Prostate gland (tissue), 2 donors: ENCODE measurements at places on chromosomes 6 and 20.

DNA sequence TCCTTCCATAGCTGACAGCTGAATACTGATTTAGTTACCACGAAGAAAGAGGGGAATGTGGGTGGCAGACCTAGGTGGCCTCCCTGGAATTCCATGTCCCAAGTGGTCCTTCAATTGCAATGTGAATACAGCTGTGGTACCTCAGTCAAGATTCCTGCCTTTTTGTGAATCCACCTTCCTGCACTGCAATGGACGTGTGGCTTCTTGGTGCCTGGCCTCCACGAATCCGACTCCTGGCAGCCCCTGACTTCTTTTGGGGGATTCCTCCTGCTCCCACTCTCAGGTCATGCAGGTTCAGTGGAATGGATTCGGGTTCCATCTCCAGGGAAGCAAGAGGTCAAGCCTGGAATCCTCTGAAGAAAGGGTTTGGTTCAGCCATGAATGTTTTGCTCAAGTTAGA lies 117.8 kb downstream of the DACT2 start:
- DNase-seq = no peak

DNA sequence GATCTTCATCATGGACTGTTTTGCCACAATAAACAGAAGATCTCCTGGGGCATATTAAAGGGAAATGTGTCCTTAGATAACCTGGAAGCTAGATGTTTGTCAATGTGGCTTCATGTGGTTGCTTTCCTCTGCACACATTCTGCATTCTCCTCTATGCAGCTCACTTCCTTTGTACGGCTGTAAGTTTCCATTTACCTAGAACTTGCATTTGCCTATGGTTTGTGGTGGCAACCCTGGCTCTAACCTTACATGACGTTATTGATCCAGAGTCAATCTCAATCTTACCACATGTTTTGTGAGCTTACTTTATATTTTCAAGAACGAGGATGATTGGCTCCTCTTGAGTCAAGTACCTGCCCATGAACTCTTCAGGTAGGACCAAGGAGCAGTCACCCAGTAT lies 863.1 kb downstream of the MAFB start:
- DNase-seq = no peak

- DNase-seq = no peak
Measured at GRCh38 chr20:15831201-15831600, 742.0 kb downstream of the KIF16B start.

- peak; percentile 68 for DNase-seq
Measured at GRCh38 chr20:19928328-19929011, 88.7 kb upstream of the NAA20 start.

DNA sequence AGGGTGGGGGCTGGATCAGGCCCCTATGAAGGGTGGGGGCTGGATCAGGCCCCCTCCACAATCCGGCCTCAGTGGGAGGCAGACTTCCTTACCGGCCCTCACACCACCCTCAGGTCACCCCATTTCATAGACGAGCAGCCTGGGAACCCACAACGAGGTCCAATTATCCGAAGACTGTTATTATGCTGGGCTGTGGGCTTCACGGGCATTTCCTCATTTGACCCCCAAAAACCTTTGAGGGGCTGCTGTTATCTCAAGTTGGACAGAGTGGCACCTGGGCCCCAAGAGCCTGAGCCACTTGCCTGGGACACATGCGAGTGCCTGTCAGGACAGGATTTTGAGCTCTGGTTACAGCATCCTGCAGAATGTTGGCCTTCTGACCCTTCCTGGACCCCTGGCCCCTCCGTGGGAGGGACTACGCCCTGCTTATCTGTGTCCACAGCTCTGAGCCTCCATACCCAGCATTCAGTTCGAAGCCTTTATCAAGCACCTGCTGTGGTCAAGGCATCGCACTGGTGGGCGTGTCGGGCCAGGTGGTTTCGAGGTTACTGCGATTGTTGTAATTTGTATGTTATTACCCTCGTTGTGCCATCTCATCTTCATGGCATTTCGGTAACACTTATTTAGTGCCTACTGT lies 34.5 kb upstream of the PCMTD2 start:
- no peak for DNase-seq

- no peak for DNase-seq
Measured at GRCh38 chr6:162602759-162603158, 124.8 kb downstream of the PRKN start.

DNA sequence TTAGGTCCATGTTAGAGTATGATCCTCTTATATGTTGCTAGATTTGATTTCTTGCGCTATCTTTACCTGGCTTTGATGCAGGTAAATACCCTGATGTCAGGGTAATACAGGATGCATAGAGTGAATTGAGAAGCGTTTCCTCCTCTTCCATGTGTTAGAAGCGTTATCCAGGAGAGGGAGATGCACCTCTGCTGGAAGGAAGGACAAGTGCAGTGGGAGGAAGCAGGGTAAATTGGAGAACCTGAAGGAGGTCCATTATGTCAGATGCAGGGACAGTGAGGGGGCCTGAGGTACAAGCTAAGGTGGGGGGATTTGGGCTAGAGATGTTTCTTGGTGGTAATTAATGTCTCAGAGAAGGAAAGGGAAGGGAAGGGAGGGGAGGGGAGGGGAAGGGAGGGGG lies 7.7 kb downstream of the SHLD1 start:
- no peak for DNase-seq

- no peak for DNase-seq
Measured at GRCh38 chr6:141426400-141426980, 706.2 kb upstream of the GJE1 start.

GRCh38 chr6:74585753-74586152 lies 620.1 kb downstream of the COL12A1 start:
- no peak for DNase-seq

DNA sequence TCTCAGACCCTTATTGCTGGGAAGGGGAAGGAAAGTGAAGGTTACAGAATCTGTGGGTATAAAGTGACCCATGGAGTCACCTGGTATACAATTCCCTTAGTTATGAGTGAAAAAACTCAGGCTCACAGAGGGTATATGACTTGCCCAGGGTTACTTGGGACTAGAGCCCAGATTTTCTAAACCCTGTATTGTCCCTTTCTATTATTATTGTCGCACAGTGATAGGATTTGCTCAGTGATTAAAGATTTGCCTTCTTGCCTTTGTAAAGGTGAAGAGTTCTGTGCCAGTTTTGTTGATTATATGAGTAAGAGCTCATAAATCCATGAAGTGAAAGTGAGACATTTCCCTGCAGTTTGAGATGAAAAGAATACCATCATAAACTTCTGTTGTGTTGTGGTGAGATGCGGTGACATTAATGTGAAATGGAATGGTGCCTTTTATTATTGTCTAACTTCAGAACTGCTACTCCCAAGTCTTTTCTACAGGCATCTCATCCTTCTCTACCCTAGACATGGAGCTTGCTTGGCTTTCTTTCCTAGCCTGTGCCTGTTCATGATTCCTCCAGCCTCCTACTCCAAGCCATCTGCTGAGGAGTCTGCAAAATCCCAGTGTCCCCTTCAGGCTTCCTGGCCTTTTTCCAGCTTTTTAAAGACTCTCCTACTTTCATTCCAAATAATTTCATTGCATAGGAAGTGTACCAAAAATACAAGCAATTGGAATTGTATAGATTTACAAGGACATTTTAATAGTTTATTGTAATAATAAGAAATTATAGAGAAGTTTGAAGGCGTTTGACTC lies 33.5 kb upstream of the ADIG start:
- no peak for DNase-seq

- DNase-seq = no peak
Measured at GRCh38 chr6:347232-347631, 44.3 kb upstream of the IRF4 start.

DNA sequence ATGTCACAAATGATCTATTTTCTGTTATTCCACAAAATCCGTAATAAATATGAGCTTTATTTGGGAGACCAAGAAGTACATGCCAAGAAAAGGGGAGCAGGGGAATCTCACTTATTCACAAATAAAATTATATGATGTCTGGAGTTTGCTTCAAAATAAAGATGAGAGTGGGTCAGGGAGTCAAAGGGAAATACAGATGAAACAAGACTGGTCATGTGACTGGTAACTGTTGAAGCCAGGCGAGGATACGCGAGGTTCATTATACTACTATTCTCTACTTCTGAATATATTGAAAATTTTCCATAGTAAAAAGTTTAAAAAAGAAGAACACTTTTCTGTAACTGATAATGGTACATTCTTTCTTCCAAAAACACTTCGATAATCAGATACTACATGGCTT lies 14.6 kb downstream of the EPB41L2 start:
- DNase-seq = no peak

- no peak for DNase-seq
Measured at GRCh38 chr20:24339210-24339641, 130.2 kb upstream of the SYNDIG1 start.

GRCh38 chr6:8535519-8535918 lies 100.2 kb upstream of the SLC35B3 start:
- DNase-seq = no peak

DNA sequence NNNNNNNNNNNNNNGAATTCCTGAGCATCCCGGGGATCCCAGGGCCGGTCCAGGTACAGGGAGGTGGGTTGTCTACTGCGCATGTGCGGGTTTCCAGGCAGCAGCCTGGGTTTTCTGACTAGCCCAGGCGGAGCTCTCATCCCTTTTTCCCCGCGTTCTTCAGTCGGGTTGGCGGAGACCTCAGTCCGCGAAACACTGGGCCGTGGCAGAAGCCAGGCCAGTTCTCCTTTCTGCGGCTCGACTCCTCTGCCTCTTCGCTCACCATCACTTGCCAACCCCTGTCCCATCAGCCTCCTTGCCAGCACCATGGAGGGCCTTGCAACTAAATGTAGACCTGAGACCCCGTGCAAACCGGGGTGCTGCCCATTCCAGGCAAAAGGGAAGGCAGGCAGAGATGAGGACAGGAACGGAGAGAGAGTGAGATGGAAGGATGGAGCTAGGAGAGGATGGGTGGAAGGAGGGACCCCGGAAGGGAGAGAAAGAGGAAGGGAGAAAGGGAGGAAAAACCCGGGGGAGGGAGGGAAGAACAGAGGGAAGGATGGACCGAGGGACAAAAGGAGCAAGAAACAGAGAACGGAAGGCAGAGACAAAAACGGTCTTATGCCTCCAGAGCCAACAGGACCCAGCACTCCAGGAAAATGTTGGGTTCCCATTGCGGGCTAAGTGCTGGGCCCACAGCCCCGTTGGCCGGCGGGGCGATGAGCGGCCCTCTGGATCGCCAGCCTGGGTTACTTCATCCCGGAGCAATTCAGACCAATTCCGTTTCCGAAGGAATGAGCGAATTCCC lies 445.4 kb upstream of the DEFB115 start:
- DNase-seq = no peak

DNA sequence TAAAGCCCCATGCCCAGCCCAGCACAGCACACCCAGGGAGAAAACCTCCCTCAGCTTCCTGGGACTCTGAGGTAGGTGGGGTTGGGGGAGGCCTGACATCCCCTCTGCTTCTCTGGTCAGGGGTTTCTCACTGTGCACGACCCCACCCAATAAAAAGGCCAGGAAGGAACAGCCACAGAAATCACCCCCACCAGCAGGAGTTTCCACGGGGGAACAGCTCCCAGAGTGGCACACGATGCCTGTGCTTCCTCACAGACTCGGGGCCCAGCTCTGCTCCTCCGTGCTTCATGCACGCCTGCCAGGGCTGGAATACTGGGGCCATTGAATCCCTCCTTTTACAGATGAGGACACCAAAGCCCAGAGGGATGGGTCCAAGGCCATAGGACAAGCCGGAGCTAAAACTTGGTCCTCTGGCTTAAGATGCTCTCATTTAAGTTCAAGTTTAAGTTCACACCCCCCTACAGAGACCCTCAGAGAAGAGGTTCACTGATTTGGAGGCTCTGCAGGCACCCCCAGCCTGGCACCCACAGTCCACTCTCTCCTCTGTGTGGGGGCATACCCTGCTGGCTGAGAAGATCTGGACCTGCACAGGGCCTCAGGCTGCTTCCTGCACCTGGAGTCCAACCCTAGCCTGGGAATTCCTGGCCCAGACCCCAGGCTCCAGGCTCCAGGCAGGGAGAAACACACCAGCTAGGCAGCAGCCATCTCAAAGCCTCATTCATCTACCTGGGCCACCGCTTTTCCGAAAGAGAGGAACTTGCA lies 14.3 kb downstream of the ACSS1 start:
- no peak for DNase-seq

DNA sequence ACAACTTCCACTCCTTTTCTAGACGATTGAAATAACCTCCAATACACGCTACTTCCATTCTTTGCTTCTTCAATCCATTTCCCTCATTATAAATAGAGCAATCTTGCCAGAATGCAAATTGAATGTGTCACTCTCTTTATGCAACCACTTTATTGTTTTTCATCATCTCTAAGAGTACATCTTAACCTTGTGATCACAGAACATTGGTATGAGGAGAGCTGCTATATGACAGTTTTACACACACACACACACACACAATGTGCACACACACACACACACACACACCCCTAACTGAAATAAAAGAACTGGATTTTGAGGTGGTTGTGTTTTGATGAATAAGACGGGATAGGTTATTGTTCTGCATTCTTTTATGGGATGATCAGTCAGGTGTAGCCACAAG lies 187.0 kb downstream of the HDGFL1 start:
- DNase-seq = no peak

- DNase-seq = no peak
Measured at GRCh38 chr20:8398263-8399051, 266.4 kb downstream of the PLCB1 start.

- no peak for DNase-seq
Measured at GRCh38 chr20:17749978-17750721, 50.4 kb downstream of the BANF2 start.

DNA sequence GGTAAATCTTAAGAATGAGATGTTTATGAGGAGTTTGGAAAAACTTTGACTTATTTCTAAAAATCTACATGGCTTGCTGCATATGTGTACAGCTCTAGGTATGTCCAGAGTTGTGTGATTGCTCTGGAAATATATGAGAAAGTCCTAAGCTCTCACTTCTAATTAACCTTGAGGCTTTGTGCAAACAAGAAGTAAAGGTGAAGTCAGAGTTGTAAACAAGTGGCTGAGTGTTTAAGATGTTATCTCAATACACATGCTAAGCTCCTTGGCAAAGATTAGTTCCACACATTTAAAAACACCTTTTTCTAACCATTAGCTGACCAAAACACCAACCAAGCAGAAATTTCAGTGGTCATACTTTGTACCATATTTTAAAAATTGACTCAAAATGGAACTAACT lies 684.2 kb downstream of the HTR1B start:
- DNase-seq = no peak

DNA sequence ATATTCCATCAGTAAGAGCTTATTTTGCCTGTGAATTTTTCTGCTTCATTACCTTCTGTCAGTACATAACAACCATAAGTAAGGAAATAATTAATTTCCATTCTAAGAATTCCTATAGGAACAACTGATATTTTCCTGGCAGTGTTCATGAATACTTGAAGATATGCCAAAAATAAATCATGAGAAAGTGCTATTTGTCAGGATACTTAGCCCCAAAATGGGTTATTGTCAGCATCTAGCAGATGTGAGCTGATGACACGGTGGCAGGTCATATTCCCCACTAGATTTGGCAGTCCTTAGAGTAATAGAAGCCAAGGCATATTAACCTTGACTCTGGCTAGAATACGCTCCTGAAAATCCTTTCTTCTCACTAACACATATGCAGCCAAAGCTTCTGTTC lies 43.2 kb upstream of the CRISP1 start:
- DNase-seq = no peak
